Activated CD4-positive, alpha-beta memory T cell treated with anti-CD3 and anti-CD28 coated beads, Interleukin-2, amount 10 ng/mL, durations not matched to agents 7 days and 5 days (primary cell): ENCODE measurements at places on chromosomes 6 and 20. TPM values are rescaled to one million over a fixed set of nuclear protein-coding genes. Genes with fewer than 3 reads are reported as not detected.
A peak's percentile ranks its signal among the peaks of the same experiment; 100 is the strongest.

DNA sequence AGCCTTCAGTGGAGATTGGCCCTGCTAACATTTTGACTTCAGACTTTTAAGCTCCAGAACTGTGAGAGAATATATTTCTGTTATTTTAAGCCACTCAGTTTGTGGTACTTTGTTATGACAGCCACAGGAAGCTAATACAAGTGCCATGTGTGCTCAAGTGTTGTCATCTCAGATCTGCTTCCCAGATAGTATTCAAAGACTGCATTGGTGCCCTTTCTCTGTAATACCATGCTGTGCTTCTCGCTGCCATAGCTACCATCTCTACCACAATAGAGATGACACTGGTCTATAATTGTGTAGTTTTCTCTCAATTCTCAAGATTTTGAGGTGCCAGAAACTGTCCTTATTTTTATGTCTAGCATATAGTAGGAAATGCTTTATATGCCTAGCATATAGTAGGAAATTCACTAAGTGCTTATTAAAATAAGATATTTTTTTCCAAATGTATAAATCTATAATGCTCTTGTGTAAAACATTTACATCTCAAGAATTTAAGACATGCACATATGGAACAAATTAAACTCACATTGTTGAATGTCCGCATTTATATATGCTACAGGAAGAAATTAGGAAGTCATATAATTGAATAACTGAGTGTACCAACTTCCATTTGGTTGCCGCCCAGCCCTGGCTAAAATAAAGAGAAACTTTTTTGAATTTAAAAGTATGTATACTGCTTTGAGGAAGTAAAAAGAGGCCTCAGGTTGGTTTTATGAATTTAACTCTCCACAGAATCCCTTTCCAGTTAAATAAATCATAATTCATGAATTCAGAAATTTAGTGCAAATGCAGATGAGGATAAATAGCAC, 77.6 kb downstream of the TPBG start:
- no peak overlapping the region for H3K27ac ChIP-seq
- no peak for DNase-seq
- H3K4me3 ChIP-seq: no peak overlapping the region
- no peaks in the 10 kb centered on the region for H3K4me1 ChIP-seq

- peaks cover 22% of the 10 kb centered on the region for H3K27me3 ChIP-seq
- H3K27ac ChIP-seq: peak within 1 kb of the TSS; percentile 91
- DNase-seq: peak; percentile 93
- peaks cover 19% of the 10 kb centered on the region for H3K36me3 ChIP-seq
These were observed at the start of gene ZKSCAN3 for GRCh38 chr6:28349892-28350737. TSS of gene ZKSCAN3 (plus strand) at chr6:28349947. CDS start at chr6:28359587, 9,640 bp downstream.

The PDRG1 gene
- total RNA-seq: 10.8 TPM

- no peaks in the 10 kb centered on the region for H3K4me1 ChIP-seq
- no peak overlapping the region for H3K4me3 ChIP-seq
- no peaks in the 10 kb centered on the region for H3K36me3 ChIP-seq
- DNase-seq: no peak
These were observed 47.2 kb upstream of the SYNDIG1 start for GRCh38 chr20:24422091-24422760.

The GNAS gene
- 809 TPM for total RNA-seq

The LINC00237 gene
- not detected for total RNA-seq

GRCh38 chr6:105780146-105780860, 305.8 kb upstream of the PRDM1 start:
- DNase-seq: no peak
- no peak overlapping the region for H3K27ac ChIP-seq
- H3K4me1 ChIP-seq: peaks cover 44% of the 10 kb centered on the region

DNA sequence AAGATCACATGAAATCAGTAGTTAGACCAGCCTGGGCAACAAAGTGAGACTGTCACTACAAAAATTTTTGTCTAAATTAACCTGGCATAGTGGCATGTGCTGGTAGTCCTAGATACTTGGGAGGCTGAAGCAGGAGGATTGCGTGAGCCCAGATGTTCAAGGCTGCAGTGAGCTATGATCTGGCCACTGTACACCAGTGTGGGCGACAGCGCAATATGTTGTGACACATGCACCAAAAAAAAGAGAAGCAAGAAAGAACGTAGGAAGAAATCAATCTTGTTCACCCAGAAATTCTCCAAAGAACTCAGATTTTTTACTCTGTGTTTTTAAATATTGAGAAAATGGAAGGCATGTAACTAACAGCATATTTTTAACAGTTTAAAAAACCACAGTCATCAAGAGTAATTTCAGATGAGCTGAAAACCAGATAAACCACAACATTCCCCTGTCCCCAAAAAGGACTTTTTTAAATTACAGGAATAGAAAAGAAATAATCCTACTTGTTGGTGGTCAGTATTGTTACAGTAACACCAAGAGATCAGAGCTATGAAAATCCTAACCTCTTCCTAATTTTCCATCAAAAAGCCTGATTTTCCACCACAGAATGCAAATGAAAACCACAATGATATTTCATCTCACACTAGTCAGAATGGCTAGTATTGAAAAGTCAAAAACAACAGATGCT, 240.2 kb downstream of the KHDC1L start:
- no peak overlapping the region for H3K4me3 ChIP-seq

The BPIFA1 gene
- total RNA-seq: not detected

The TIAM2 gene
- 6.1 TPM for total RNA-seq

GRCh38 chr20:52926505-52926904, 45.7 kb upstream of the TSHZ2 start:
- H3K27ac ChIP-seq: no peak overlapping the region
- DNase-seq: no peak
- no peak overlapping the region for H3K4me3 ChIP-seq
- H3K27me3 ChIP-seq: peaks cover 2% of the 10 kb centered on the region
- no peaks in the 10 kb centered on the region for H3K4me1 ChIP-seq

The TP53TG5 gene
- total RNA-seq: not detected

DNA sequence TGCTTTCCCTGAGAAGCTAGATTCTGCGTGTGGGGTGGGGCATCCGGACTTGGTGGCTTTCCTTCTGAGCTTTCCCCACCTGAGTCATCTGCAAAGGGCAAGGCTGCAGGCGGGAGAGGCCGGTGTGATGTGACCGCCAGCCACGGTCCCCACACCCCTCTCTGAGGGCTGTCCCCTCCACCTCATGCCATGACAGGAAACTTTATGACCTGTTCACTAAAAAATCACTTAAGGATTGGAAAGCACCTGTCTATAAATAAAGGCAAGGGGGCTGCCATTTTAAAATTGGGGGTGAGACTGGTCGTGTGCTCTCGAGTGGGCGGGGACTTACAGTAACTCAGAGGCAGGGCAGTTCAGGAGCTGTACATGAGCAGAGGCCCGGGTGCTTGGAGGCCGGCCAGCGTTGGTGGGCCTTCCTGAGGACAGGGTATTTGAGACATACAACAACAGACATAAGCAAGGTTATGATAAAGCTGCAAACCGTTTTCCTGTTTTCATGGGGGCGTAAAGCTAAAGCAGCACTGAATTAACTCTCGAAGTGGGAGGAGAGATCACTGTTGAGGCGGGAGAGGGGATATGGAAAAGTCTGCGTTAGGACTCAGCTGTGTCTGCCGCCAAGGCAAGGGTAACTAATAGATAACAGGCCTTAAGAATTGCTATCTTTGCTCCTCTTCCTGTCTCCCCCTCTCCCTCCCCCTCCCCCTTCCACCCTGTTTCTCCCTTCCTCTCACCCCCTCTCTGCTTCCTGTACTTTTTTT, 16.1 kb upstream of the SERPINB1 start:
- H3K4me1 ChIP-seq: peaks cover 94% of the 10 kb centered on the region
- H3K27ac ChIP-seq: peak overlapping the region; percentile 100
- no peaks in the 10 kb centered on the region for H3K27me3 ChIP-seq
- peaks cover 39% of the 10 kb centered on the region for H3K36me3 ChIP-seq
- peak; percentile 82 for DNase-seq

DNA sequence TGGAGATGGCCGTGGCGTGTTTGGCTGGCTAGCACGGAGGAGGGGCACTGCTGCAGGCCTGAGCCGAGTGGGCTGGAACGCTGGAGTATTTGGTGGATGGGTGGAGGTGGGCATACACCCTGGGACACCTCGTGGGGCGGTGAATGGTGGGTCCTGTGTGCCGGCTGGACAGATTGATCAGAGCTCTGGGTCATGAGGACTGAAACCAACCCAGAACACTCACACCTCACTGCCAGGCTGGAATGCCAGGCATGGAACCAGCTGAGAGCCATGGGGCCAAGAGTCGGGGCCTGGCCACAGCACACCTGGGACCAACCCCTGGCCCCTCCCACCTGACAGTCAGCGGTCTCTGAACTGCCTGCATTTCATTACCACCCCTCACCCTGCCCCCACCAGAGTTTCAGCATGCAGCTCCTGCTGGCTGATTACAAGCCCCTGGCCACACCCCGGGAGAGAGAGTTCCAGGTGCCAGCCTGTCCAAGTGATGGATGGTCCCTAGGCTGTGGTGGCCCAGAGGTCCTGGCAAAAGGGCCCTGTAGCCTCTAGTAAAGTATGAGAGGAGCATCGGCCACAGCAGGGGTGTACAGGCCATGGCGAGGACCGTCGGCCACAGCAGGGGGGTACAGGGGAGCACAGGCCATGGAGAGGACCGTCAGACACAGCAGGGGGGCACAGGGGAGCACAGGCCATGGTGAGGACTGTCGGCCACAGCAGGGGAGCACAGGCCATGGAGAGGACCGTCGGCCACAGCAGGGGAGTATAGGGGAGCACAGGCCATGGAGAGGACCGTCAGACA, 3.3 kb downstream of the NPBWR2 start:
- H3K36me3 ChIP-seq: no peaks in the 10 kb centered on the region
- DNase-seq: no peak
- H3K27me3 ChIP-seq: peaks cover 20% of the 10 kb centered on the region
- no peak overlapping the region for H3K4me3 ChIP-seq
- H3K27ac ChIP-seq: no peak overlapping the region
- peaks cover 6% of the 10 kb centered on the region for H3K4me1 ChIP-seq

DNA sequence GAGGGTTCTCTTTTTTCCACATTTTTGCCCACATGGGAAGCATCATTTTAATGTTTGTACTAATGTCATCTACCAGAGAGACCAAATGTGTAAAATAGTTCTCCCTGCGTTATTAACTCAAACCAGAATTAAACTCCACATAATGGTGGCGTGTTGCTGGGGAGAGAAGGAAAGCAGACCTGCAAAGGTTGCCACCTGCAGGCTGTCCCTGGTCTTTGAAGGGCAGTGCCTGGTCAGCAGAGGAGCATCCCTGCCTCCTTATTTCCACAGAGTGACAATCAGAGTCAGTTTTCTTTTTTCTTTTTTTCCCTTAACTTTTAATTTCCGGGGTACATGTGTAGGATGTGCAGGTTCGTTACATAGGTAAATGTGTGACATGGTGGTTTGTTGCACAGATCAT, 214.5 kb downstream of the TBX18 start:
- H3K4me3 ChIP-seq: no peak overlapping the region
- H3K27ac ChIP-seq: no peak overlapping the region
- no peaks in the 10 kb centered on the region for H3K27me3 ChIP-seq
- no peaks in the 10 kb centered on the region for H3K4me1 ChIP-seq
- DNase-seq: no peak
- no peaks in the 10 kb centered on the region for H3K36me3 ChIP-seq

DNA sequence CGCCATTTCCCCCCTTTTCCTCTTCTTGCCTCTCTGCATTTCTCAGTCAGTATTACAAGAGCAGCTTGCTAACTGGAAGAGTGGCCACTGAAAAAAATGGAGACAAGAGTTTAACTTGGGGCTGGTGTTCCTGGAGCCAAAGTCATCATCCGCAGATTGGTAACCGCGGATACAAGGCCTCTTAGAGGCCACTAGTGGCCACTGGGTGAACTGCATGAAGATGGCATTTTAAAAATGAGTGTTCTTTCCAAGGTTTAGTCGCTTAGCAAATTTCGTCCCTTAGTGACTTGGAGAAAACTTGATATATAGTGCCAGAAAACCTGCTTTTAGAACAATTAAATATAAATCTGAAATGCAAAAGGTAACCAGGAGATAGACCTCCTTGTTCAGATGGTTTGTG, 4.8 kb downstream of the F13A1 start:
- peak; percentile 19 for DNase-seq
- no peaks in the 10 kb centered on the region for H3K36me3 ChIP-seq
- H3K4me1 ChIP-seq: no peaks in the 10 kb centered on the region
- no peak overlapping the region for H3K4me3 ChIP-seq

The FRMD1 gene
- total RNA-seq: not detected
